Progenitor cell of endocrine pancreas (in vitro differentiated cells): ENCODE measurements at places on chromosomes 2 and 18.

- DNase-seq, result no peak
Measured at GRCh38 chr2:172440795-172441194, 13.4 kb downstream of the ITGA6 start.

GRCh38 chr18:57208047-57208446 lies 61.2 kb downstream of the BOD1L2 start:
- no peak for DNase-seq

GRCh38 chr2:207782238-207783030 lies 12.7 kb upstream of the FZD5 start:
- no peak for DNase-seq

GRCh38 chr2:12164689-12165088 lies 418.3 kb downstream of the LPIN1 start:
- no peak for DNase-seq

DNA sequence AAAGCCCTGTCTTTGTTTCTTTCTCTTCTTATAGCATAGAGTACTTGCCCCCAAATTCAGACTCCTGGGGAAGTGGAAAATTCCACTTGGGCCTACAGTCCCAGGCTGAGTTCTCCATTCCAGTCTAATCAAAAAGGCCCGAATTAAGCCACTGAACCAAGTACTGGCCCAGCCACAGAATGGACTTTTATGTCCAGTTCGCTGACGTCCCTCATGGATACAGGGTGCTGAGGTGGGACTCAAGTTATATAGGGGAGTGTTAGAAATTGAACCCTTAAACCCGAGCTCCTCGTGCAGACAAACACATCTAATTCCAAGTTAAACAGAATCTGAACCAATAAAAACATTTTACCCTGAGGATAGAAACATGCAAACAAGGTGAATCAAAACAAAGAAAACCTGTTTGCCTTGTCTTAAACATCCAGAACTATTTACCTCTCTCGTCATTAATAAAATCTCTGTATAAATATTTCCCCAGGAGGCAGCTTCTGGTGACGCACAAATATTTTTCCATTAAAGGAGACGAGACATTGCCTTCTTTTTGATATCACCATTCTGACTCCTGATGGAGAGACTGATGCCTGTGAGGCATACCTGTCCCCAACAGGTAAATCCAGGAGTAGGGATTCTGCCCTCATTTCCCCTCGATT lies 136.8 kb upstream of the ARL4C start:
- no peak for DNase-seq

DNA sequence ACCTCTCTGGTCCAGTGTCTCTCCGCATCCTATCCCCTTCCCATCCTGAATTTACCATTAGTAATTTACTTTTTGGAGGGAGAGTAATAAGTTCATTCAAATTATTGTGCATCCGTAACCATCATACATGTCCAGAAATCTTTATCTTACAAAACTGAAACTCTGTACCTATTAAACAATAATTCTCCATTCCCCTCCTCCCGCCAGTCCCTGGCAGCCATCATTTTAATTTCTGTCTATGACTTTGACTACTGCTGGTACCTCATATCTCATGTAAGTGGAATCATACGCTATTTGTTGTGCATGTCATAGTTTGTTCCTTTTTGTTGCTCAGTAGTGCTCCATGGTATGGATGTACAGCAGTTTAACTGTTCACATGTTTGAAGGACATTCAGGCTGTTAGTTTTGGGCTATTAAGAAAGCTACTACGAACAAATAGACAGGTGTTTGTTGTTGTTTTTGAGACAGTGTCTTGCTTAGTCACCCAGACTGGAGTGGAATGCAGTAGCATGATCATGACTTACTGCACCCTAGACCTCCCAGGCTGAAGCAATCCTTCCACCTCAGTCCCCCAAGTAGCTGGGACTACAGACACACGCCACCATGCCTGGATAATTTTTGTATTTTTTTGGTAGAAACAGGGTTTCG lies 2.0 kb downstream of the LIMS1 start:
- DNase-seq, result no peak

GRCh38 chr2:180364719-180365118 lies 357.6 kb upstream of the CWC22 start:
- DNase-seq, result no peak

DNA sequence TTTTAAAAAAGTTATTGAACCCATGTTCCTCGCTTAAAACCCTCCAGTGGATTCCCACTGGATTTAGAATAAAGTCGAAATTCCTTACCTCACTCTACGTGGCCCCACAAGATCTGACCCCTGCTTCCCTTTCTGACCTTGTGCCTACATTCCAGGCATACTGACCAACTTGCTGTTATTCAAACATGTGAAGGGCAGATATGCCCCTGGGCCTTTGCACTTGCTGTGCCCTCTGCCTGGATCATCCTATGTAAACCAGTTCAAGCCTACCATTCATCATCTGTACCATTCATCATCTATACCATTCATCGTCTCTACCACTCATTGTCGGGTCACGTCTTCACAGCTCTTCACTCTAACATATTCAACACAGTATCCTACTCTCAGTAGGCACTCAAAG lies 41.3 kb upstream of the LPIN2 start:
- DNase-seq, result no peak

- DNase-seq, result no peak
Measured at GRCh38 chr2:123771928-123772632, 253.0 kb upstream of the CNTNAP5 start.

GRCh38 chr2:189951791-189952535 lies 110.6 kb downstream of the MSTN start:
- no peak for DNase-seq

- DNase-seq, result no peak
Measured at GRCh38 chr2:233025706-233026105, 6.8 kb upstream of the NEU2 start.

DNA sequence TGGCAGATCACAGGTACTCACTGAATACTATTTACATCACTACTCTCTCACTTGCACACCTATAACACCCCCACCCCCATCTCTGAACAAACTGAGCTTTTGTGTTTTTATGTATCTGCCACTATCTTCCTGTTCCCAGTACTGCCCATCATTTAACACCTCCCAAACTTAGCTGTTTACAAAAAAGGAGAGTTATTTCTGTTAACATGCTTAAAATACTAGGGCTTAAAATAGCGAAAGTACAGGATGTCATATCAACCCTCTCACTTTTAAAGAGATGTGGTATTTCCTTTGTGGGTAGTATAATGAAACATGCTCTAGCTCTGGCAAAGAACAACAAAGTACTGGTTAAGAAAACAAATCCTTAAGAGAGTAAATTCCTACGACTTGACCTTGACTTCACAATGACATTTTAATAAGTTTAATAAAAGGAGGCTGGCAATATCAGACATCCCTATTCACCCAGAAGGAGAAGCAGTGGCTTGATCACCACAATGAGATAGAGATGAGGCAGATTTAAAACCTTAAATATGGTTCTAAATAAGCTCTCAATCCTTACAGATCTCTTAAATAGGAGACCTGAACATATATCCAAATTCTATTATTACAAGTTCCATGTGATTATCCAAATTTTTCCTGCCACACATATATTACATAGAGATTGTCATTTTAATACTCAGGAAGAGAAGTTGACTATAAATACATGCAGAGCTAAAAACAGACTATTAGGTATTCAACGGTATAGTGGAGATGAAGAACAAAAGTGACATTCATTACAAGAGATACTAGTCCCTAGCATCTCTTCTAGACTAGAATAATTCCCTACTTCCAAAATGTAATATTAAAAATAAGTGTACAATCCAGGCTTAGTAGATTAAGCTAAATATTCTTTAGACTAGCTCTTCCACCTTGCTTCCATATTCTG lies 36.9 kb downstream of the TRAK2 start:
- DNase-seq, result no peak

DNA sequence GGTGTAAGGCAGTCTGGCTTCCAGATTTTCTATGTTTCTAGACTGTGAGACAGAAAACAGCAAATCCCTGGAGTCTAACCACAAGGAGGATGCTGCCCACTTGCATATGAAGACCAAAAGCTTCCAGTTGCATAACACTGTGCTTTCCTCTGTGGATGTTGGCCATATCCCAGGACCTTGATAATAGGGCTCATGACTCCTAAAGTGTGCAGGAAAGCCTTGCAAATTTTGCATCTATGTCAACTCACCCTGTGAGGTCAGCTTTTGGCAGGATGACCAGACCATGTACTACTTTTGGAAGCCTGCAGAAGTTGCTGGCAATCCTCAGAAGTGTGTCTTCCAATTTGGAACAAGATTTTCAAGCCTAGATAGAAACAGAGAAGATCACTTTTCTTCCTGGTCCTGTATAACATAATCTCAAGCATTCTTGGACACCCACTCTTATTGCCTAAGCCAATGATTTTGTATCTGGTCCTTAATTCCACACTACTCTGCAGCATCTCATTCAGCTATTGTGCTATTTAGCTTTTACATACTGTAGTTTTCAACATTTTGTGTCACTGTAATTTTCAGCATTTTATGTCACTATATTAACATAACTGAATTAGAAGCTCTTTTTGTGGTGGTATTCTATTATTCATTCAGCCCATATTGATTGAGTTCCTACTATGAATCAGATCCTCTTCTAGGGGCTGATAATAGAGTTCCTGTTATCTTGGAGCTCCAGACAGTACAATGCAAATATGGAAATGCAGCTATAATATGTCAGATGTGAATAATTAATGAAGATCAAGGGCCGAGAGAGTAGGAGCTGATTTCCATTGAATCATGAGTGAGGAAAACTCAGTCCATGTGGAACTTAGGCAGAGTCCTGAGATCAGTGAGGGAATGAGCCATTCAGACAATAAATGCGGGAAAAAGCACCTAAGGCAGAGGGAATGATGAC lies 85.3 kb upstream of the RAB27B start:
- DNase-seq, result no peak

GRCh38 chr18:56492136-56492535 lies 146.3 kb downstream of the TXNL1 start:
- DNase-seq, result no peak

DNA sequence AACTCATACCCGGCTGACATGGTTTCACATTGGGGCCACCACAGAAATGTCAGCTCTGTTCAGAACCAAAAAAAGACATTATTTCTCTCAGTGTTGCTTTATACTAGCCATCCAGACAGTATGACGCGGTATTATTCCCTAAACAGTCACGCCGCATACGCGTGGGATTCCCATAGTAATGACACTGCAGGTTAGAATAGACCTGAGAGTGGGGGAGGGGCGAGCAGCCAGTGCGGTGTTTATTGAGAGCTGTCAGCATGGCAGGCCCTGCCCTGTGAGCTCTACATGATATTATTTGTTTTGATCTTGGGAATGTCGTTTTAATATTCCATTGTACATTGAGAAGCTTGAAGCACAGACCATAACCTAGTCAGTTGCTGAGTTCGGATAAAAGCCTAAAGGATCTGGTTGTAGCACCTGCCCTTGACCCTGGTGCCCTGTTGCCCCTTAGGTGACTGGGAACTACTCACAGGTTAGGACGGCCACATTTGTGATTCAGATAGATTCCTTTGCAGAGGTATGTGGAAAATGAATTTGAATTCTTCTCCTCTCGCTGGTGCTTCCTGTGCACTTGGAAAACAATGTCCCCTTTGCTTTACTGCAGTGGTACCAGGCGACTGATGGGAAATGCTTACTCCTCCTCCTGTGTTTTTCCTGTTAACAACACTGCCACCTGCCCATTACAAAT lies 150.1 kb downstream of the ARHGAP28 start:
- no peak for DNase-seq

- DNase-seq, result no peak
Measured at GRCh38 chr2:202043475-202043874, 9.8 kb downstream of the FZD7 start.

- DNase-seq, result no peak
Measured at GRCh38 chr2:9097239-9097638, 93.8 kb upstream of the MBOAT2 start.

GRCh38 chr2:206993964-206994363 lies 54.6 kb downstream of the CPO start:
- no peak for DNase-seq

DNA sequence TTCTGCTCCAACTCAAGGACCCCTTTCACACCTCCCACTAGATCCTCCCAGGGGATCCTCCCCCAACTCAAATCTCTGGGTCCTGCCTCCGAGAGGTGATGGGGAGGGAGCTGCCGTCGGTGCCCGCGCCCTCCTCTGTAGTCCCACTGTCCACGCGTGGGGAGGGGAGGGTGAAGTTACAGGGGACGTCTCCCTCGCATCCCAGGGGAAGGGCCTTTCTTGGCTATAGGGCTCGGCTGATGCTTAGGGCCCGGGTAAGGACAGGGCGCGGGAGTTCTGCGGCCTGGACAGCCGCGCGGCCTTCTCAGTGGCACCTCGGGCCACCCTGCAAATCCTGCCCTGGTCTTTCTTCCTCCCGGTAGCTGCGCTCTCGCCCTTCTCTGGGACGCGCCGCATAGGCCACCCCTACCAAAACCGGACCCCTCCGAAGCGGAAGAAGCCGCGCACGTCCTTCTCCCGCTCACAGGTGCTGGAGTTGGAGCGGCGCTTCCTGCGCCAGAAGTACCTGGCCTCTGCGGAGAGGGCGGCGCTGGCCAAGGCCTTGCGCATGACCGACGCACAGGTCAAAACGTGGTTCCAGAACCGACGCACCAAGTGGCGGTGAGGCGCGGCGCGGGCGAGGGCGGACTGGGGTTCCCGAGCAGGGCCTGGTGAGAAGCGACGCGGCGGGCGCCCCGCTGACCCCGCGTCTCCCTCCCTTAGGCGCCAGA lies 1.2 kb downstream of the TLX2 start:
- peak; percentile 24 for DNase-seq

DNA sequence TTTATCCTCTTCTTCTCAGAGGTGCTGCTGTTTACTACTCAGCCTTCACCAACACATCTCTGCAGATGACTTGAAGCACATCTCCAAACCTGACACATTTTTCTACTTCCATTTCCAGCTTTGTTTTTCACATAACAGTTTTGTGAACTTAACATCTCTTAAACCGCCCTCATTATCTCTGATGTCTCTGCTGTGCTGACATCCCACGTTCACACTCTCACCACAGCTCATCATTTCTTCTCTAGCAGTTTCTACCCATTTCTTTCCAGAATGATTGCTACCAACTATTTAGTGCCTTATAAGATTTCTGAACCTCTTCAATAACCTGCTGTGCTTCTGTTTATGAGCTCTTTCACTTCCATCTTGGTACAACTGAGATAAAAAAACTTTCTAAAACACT lies 238.0 kb downstream of the PTPRM start:
- no peak for DNase-seq

DNA sequence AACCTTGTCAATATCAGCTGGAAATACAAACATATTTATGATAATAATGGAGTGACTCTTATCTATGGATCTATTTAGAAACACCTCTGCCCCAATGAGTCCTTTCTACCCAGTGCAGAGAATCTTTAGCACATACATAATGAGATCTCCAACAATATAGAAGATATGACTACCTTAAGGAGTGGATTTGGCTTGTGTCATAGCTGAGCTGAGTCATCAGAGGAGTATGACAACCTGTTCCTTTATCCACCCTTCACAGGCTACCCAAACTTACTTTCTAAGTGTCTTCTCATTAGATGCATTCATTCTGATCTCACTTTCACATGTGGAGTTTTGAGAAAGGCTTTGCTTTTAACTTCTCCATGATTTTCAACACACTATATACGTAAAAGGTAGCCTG lies 1218.9 kb downstream of the DSC3 start:
- no peak for DNase-seq

DNA sequence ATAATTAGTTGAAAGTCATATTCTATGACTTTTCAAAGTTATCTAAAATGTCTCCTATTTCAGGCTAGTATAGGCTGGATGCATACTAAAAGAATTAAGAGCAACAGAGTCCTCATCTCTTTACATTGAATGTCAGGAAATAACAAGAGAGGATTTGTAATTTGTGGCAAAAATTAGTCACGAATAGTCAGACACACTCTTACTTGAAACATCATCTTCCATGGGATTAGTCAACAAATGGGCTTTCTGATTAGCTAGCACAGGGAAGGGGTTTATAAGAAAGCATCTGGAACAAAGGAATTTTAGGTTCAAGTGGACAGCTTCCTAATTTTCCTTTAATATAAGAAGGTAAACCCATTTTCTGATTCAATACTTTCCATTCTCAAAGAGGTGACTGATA lies 330.3 kb upstream of the MEX3C start:
- no peak for DNase-seq
